Effector CD4-positive, alpha-beta T cell (primary cell): ENCODE measurements at places on chromosomes 5 and 9.

- no peak for DNase-seq
Observed at GRCh38 chr9:134055981-134056461, 11.8 kb downstream of the BRD3 start.

GRCh38 chr5:42858687-42859086, 47.0 kb upstream of the SELENOP start:
- no peak for DNase-seq

- no peak for DNase-seq
Observed at GRCh38 chr9:93459432-93459847, 6.1 kb upstream of the FAM120AOS start.

- no peak for DNase-seq
Observed at GRCh38 chr5:53971131-53971530, 339.2 kb downstream of the ARL15 start.

GRCh38 chr9:26951794-26952193, 4.4 kb upstream of the IFT74 start:
- DNase-seq = no peak

DNA sequence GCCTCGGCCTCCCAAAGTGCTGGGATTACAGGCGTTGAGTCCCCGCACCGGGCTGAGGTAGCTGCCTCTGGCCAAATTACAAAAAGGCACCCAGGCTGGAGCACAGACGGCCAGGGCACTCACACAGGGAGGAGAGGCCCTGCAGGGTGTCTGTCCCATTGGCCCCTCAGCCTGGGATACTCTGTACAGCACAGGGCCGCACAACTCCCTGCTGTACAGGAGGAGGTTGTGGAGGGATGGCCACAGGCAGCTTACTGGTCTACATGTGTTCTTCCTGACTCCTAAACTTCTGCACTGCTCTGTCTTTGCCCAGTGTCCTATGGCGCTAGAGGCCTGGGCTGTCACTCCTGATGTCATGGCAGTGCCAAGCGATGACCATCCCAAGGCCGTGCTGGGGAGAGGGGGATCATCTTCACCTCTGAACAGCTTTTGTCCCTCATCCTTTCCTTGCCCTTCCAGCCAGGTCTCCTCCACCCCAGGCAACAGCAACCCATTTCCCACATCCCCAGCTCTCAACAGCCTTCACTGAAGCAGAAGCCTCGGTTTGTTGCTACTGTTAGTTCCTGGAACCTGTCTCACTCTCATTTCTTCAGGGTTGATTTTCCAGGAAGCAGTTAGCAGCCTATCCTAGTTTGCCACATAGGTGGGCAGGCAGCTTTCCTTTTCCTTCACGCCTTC, 1.8 kb upstream of the CNOT6 start:
- no peak for DNase-seq

DNA sequence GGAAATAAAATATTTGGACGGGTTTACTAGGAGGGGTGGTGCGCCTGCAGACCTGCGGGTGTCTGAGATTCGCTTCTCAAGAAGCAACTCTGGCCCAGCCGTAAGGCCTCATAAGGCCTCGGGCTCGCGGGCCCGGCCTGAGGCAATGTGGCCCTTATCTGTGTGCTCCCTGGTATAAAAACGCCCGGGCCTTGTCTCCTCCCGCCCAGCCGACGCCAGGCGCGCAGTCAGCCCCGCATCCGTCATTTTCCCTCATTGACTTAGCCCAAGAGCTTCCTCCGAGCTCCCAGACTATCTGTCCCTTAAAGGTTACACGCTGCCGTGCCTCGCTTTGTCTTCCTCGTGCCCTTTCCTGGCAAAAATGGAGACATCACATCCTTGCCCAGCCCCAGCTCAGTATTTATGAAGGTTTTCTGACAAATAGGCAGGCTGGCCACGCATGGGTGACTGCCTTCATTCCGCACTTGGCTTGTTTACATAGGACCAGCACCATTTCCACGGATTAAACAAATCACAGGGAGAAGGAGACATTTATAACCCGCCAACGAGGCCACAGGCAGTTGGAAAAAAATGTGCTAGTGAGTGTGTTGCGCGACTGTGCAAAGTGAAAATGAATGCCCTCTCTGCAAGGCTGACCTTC, 74.5 kb upstream of the TBCA start:
- no peak for DNase-seq

DNA sequence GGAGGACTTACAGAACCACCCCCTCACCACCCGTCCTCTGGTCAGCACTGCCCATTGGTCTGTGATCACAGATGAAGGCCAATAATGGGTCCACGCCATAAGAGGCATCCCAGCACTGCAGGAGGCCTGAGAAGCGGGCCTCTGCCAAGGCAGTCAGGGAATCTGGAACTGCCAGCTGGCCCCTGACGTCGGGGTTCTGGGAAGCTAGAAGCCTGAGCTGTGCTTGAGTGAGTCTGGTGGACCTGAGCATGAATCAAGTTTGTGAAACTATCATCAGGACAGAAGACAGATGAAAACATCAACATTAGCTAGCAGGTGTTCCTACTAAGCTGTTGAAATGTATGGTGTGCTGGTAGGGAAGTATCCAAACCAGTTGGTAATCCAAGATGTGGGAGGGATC, 7.8 kb downstream of the ANGPTL2 start:
- DNase-seq = no peak

DNA sequence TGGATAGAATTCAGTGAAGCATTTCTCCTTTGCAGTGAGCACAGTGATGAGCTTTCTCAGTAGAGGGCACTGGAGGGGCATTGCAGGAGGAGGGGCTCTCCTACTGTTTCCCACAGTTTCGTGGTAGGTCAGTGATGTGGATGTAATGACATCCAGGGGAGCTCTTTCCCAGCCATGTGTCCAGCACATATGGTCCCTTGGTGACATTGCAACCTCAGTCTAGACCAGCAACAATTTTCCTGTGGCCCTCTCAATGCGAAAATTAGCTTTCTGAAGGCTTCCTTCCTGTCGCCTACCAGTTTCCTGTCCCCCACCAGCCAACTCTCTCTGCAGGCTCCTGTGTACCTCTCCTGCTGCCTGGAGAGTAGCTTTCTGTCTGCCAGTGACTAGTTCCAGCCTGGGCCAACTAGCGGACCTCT, 6.9 kb upstream of the PDCL start:
- no peak for DNase-seq

DNA sequence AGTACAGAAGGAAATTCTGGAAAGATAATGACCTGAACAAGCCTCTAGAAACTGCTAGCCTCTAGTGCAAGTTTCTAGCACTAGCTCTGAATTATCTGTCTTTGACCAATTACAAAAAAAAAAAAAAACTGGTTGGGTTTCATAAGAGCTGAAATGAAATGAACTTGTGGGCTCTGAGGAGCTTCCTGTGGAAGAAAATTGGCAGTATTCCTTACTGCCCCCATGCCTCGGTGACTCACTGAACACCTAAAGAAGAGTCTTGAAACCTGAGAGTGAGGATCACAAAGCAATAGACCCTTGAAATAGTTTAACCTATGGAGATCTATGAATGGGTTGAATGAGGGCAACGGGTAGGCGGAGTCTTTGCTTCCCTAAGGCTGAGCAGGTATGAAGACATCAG, 263.6 kb upstream of the RASA1 start:
- DNase-seq = no peak

DNA sequence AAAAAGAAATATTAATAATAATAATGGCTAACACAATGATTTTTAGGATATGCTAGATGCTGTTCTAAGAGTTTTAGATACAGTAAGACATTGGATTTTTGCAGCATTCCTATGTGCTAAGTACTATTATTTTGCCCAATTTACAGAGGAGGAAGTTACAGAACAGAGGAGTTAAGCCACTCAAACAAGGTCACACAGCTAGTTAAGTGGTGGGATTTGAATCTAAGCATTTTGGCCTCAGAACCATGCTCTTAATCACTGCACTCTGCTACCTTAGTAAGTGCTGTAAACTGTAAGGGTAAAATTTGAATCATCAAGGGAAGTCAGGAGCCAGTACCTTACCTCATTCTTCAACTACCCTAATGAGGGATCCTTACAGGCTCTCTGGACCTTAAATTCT, 25.4 kb downstream of the RPS23 start:
- DNase-seq = no peak

DNA sequence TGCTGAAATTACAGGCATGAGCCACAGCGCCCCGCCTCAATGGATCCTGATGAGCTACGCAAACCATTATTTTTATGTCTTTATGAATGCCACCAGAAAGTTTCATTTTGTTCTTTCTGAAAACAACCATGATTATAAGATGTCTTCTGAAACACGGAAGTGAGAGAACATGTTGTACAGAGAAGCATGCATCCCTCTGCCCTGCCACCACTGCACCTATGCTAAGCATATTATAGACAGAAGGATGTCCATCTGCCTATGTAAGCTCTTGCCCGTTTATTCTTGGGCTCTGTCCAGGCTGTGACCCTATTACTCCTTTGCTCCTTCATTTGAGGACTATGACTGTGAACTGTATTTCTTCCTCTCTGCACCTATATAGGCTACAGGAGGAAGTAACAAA, 74.3 kb downstream of the GRAMD2B start:
- DNase-seq = no peak

DNA sequence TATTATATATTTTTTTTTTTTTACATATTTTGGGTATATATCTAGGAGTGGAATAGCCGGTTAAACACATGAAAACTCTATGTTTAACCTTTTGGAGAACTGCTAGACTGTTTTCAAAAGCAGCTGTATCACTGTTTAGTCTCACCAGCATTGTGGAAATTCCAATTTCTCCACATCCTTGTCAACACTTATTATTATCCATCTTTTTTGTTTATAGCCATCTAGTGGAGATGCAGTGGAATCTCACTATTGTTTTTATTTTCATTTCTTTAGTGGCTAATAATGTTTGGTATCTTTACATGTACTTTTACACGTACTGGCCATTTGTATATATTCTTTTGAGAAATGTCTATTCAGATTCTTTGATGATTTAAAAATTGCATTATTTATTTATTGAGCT, 22.7 kb upstream of the CCDC180 start:
- no peak for DNase-seq

- DNase-seq = no peak
Observed at GRCh38 chr9:91958174-91958573, 8.1 kb upstream of the ROR2 start.

DNA sequence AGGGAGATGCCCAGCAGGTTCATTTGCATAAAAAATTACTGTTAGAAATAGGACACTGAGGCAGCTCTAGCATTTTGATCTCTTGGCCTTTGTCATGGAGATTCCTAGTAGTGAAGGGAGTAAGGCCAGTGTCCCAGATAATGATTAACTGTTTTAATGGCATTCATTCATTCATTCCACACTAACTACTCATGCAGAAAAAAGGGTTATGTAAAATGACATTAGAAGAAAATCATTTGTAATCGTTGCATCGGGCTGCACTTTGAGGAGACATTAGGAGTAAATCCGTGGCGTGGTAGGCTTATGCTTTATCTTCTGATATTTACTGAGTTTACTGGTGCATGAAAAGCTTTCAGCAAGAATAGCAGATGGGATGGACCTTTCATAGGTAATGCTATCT, 82.6 kb upstream of the GRHPR start:
- no peak for DNase-seq

DNA sequence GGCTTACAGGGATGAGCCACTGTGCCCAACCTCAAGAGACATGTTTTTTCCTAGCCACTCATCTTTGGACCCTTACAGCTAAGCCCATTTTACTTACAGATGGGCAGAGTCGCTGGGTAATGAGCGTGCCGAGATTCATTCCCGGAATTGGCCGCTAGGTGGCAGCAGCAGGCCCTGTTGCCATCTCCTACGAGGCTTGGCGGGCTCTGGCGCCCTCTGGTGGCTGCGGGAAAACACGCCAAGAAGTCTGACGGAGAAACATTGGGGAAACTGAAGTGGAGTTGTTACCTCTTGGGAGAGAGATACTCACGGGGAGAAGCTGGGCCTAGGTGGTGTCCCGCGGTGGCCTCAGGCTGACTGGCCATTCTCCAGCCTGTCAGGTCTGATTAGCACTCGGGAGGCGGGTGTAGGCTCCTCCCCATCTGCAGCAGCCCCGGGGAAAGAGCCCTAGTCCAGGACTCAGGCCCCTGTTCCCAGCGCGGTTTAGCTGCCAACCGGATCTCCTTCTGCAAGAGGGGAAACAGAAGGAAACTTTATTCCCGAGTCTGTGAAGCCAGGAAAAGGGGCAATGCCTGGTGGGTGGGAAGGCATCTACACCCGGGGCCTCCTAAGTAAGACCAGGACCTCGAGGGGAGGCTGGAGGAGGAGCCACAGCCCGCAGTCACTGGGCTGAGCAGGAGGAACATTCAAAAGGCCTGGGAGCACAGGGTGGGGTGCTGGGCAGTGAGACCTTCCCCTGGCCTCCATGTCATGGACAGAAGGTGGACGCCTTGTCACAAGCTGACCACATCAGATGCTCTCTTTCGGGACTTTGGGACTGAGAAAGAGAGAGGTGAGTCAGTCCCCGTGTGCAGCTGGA, 9.7 kb downstream of the PTGES2 start:
- DNase-seq = peak; percentile 98

GRCh38 chr5:77645158-77645994, 6.9 kb upstream of the OTP start:
- no peak for DNase-seq

- no peak for DNase-seq
Observed at GRCh38 chr9:13163946-13164345, 115.5 kb downstream of the MPDZ start.

GRCh38 chr5:180977852-180978251, 10.8 kb upstream of the BTNL3 start:
- no peak for DNase-seq

DNA sequence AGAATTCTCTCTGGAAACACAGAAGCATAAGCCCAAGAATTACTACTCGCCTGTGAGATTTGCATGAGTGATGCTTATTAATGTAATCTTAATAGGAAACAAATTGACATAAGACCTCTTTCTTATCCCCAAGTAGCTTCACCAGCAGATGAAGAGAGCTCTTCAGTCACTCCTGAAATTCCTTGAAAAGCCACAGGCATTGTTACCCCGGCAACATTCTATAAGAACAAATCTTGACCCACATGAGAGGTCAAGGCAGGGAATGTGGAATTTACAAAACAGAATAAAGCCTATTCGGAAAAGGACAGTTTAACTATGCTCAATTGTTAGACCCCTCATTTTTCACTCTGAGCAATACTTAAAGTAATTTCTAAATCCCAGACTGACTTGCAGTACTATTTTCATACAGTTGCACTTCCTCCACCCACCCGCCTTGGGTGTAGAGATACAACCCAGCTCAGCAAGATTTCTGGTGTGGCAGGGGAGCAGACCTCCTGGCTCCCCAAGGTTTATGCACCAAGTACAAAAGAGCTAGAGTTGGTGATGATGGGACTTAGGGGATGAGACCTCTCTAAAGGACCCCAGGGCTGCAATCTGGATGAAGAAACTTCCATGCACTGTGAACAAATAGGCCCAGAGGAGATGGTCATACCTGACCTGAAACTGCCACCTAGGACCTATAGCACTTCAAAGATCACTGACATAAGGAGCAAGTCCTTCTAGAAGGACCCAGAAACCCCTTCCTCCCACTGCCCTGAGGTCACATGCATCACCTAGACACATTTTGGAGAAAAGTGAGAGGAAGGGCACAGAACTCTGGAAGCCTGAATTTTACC, 242.1 kb downstream of the ZNF608 start:
- DNase-seq = no peak

DNA sequence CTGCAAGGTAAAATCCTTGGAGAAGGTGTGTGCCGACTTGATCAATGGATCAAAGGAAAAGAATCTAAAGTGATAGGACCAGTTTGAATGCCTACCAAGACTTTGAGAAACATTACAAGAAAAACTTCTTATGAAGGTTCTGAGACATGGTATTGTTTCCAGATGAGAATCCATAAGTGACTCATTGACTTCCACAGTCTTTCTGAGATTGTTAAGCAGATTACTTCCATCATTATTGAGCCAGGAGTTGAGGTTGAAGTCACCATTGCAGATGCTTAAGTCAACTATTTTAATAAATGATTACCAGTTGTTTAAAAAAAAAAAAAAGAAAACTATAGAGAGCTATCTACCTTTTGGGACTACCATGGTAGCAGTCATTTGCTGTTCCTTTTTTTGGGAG, 7.0 kb downstream of the LNPEP start:
- DNase-seq = no peak
